Kasumi-1 (cell line): ENCODE measurements at places on chromosomes 12 and 14.

DNA sequence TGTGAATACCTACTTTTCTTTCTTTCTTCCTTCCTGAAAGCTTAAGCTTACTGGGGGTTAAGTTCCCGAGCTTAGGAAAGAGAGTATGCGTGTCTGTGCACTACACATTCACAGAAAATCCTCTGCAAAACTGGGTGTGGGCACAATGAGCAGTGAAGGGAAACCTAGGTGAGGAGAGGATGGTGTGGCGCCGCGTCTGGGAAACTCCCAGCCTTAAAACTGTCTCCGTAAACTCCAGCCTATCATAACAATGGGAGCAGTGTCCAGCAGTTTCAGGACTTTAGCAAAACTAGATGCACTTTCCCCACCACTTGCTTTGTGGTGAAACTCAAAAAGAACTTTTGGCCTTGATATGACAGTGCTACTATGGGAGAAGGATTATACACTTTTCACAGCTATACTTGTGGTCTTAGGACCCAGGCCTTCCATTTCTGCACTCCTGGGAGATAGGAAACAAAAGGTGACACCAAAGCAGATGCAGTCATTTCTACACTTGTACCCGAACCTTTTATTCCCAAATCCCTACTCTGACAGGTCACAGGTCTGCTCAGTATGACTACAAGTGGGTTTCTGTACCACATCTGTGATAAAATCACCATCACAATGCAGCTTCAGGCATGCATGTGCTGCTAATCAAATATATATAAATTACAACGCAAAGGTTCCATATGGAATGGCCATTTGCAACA is 10.4 kb downstream of the AKAP5 start:
- no peak for DNase-seq

DNA sequence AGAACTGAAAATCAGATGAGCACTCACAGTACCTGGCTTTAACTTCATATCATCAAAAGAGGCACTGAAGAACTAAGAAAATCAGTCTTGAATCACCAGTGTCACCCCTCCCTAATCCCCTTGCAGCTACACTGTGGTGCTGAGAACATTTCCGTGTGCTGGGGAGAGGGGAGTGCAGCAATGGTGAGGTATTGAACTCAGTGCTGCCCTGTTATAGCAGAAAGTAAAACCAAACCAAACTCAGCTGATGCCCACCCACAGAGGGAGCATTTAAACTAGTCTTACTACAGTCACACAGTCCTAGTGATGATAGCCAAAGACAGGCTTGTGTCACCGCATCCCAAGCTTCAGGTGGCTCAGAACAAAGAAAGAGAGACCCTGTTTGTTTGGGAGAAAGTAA is 122.1 kb downstream of the CPNE8 start:
- DNase-seq: no peak

GRCh38 chr12:12398026-12398859 is 41.4 kb downstream of the BORCS5 start:
- no peak for DNase-seq

DNA sequence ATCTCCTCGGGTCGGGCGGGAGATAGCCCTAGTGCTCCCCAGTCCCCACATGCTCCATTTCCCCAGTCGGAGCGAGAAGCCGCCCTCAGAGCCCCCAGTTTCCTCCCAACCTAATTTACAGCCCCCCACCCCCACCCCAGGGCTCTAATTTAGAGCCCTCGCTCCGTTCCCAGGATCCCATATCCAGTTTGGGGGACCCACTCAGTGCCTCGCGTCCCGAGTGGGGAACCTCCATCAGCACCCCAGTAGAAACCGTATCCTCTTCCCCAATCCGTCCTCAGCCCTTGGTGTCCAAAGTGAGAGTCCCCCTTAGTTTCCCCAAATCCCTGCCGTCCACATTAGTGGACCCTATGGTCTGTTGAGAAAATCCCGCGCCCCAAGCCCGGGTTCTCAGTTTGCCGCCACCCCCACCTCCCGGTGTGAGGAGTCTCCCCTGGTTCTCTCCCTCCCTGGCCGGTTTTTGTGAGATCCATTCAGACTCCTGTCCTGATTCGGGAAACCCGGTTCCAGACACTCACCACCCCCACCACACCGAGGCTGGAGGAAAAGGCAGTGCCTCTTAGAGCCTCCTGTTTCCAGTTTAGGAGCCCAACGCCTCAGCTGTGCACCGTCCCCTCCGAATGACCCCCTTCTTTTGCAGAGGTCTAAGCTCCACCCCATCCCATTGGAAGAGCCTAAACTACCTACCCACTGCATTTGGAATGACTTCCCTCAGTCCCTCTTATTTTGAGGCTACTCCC is 809 bp upstream of the MSI1 start:
- no peak for DNase-seq

DNA sequence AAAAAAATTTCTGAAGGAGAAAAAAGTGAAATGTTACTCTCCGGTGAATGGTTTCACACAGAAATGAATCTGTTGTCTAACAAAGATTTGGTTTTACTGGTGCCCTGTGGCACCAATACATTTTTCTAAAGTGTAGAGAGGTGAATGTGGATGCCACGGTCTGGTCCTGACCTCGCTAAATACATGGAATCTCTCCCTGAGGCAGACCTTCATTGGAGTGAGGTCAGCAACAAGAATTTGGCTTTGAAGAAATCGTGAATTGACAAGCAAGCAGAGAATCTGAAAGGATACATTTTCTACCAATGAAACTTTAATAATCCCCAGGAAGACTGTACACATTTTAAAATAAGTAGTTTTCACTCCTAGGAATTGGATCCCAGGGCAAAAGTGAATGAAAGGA is 81.2 kb upstream of the OTOGL start:
- no peak for DNase-seq

DNA sequence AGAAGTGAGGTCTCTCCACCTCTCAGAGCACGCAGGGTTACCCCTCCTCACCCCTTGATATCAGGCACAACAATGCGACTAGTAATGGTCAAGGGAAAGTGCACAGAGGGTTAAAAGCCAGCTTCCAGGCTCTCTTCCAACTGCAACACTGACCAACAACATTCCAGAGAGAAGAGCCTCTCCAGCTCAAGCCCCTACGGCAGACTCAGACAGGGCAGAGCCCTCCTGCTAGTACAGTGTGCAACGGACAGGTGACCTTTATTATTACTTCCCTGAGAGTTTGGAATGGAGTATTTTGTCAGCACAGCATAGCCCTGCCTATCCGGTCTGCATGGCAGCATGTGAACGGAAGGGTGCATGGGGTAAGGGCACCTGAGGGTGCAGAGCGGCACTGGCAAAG is 73.0 kb downstream of the PTPN21 start:
- DNase-seq: no peak
